OCI-M1 (cell line): ENCODE measurements at places on chromosomes 6 and 20.

DNA sequence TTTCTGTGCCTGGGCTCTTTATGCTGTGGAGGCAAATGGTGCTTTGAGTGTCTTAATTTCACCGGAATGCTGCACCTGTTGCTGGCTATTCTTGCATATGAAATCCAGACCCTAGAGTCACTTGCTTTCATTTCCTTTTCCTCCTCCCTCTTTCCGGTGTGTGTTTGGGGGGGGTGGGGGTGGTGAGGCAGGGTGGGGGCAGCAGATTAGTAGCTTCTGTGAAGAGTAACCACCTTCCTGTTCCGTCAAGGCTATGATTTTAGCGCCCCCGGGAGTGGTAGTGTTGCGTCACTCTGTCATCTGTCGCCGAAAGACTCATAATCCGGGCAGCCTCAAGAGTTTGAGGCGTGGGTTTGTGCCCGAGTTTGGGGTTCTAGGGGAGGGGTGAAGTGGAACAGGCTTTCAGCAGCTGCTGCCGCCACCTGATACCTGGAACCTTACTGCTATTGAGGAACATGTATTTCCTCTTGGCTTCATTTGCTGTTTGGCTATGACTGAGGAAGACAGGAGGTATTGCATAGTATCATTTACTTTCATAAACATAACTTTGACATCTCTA lies 49.1 kb downstream of the UTRN start:
- DNase-seq, result no peak

GRCh38 chr6:117483004-117483644 lies 650 bp downstream of the DCBLD1 start:
- peak; percentile 83 for DNase-seq

DNA sequence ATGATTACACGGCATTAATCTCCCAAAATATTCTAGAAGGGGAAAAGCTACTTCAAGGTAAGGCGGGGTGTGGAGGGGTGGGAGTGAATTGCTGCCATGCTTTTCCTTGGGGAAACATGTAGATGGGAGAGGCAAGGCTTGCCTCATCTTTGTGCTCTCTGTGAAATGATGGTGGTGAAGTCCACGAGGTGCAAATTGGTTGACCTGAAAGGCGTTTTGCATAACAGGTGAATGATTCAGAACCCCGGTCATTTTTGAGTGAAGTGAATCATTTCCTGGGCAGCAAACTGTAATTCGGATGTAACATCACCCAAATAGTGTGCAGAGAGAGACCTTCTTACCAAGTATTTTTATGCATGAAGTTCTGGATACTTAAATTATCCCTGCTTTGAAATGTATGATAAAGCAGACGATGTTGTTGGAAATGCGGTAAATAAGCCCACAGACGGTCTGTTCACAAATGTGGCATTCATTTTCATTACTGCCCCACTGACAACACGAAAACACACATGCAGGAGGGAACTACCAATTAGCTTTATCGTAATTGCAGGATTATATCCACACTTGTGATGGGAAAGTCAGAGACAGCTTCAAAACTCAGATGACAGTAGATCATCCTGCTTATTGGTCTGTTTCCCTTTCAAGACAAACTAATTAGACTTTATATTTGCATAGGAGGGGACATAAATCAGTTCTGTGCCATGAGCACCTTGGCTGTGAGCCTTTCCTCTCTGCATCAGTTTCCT lies 3.0 kb downstream of the CDH4 start:
- no peak for DNase-seq

DNA sequence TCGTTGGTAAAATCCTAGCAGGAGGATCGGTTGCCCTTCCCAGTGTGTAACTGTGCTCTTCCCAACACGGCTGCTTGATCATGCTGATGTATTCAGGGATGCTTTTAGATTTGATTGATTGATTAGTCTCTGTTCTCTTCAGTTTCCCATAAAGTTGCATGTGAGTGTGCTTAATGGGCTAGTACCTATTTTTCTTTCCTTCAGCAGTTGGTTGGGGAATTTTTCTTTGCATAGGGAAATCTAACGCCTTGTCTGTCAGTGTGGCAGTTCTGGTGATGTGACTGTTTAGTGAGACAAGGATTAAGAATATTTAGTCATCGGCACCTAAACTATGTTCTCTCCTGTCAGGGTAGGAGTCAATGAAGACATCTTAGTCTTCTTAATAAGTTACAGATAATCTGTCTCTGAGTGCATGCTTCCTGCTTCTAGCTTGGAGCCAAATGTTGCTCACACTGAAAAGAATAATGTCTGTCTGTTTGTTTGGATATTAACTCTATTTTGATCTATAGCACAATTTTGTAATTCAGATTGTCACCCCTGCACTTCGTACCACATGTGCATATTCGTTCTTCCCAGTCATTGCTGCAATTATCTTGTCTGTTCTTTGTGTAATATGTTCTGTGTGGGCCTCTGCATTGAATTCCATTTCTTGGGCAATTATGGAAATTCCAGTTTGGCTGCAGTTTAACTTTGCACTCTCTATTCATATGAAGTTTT lies 169.9 kb downstream of the EDN1 start:
- no peak for DNase-seq

DNA sequence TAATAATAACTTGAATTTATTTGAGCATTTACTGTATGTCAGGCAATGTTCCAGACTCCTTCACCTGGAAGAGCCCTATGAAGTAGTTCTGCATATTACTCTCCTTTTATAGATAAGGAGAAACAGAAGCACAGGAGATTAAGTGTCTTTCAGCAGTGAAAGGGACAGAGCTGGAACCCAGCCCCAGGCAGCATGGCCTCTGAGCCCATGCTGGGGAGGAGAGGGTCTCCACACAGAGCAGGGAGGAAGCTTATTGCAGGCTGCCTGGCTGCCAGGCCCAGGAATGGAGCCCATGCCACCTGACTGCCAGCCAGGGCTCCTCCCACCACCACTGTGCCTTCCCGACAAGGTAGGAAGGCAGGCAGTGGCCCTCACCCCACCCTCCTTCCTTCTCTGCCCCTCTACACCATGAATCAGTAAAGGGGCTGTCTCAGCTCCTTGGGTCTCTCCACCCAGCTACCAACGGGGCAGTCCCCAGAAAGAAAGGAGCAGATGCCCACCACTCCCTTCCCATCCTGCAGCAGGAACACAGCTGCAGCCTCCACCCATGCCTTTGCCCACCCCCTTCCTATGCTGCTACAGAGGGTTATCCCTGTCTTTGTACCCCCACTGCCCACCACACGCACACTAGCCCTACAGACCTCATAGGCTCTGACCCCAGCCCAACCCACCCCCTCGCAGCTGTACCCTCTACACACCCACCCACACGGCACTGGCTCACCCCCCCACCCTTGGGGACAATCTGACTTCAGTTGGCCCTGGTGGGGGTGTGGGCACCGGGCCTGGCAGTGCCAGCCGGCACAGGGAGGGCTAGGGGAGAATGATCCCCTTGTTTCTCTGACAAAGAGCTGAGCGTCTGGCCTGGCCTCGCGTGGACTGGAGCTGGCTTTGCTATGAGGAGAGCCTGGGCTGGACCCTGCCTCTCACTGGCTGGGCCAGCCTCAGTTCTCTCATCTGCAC lies 41.8 kb downstream of the TFEB start:
- DNase-seq, result no peak

DNA sequence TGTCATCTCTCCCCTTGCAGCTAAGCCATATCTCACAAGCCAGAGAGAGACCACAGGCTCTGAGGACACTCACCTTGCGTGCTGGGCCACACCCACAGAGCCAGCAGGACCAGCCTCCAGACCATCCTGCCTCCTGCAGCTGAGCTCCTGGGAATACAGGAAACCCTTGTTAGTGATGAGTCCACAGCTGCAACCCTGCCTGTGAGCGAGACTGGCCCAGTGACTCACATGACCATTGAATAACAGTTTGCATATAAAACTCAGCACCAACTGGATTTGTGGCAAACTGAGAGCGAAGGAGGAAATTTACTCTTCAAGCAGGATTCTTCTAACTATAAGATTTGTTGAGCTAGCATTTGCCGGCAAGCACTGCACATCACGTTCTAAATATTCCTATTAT lies 3.0 kb downstream of the THBS2 start:
- DNase-seq, result no peak

GRCh38 chr6:157537556-157537955 lies 156.6 kb downstream of the ZDHHC14 start:
- no peak for DNase-seq

DNA sequence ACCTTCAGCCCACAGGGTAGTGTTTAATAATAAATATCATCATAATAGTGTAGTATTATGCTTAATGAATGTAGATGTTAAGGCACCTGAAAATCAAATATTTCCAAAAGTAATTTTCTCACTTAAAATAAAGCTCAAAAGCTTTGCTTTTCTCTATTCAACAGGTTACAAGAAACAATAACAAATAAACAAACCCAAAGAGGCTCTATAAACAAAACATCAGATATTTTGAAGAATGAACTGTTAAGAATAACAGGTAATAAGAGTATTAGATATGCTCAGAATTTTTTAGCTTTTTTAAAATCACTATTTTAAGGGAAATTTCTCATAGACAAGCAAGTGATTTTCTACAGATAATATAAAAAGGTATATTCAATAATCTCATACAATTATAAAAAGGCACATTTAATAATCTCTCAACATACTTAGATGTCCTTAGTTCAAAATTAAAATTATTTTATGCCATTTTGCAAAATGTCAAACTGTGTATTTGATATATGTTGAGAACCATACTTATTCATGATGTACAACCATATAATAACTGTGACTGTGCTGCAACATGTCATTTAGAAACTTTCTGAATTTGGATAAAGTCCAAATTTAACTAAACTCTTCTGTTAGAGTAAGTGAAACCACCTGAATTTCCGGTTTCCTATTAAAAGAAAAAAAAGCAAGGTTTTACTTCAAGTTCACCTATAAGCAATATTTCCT lies 35.8 kb downstream of the PHIP start:
- DNase-seq, result no peak

DNA sequence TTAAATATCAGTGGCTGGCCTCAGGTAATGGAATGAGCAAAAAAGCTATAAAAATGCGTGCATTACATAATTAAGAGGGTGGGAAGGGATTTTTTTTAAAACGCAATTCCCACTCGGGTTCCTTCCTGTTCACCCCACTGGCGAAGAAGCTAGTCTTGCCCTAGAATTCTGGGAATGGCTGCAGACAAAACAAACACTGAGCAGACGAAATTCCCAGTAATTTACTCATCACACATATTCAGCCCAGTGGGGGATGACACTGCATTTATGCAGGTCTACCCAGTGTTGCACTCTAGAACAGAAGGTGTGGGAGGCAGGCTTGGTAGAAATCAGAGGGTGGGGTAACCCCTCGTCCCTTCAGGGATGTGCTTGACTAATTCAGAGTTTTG lies 2695.0 kb upstream of the DEFB115 start:
- DNase-seq, result no peak

GRCh38 chr6:143647732-143648131 lies 30.0 kb upstream of the PHACTR2 start:
- peak; percentile 89 for DNase-seq

- peak; percentile 49 for DNase-seq
Observed at GRCh38 chr6:135261872-135262725, 81.0 kb downstream of the MYB start.

- DNase-seq, result peak; percentile 60
Observed at GRCh38 chr6:44304282-44305199, 8.6 kb downstream of the AARS2 start.

DNA sequence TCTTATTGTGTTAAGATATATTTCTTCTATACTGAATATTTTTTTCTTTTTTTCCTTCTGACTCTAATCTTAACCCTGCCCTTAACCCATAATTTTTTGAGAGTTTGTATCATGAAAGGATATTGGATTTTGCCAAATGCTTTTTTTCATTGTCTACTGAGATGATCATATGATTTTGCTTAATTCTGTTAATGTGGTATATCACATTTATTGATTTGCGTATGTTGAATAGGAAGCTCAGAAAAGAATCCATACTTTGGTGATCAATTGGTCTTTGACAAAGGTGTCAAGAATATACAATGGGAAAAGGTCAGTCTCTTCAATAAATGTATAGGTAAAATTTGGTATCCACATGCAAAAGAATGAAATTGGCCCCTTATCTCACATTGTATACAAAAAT lies 588.8 kb upstream of the ADGRB3 start:
- no peak for DNase-seq

- DNase-seq, result no peak
Observed at GRCh38 chr6:144909753-144910285, 624.7 kb downstream of the UTRN start.

DNA sequence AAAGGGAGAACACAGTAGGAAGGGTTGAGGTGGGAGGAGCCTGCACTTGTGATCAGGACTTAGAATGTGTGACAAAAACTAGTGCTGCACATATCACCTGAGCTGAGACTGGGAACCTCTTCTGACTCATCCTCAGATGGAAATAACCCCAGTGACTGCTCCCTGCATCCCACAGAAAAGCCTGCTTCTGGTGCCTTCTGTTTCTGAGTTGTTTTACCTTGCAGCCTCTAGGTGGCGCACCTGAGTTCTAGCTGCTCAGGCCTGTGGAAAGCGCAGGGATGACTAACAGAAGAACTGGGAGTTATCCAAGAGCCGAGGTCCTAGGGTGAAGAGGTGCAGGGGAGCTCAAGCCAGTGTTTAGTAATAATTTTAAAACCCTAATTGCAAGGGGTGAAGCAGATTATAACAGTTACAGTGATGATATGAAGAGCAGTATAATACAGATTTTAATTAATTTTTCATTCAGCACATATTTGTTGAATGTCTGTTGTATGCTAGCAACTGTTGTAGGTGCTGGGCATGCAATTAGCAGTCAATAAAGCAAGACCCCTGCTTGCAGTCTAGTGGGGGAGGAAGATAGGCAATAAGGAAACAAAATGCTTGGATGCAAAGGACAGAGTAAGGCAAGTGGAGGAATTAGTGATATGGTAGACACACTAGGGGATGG lies 302.5 kb downstream of the DHX35 start:
- peak; percentile 64 for DNase-seq

DNA sequence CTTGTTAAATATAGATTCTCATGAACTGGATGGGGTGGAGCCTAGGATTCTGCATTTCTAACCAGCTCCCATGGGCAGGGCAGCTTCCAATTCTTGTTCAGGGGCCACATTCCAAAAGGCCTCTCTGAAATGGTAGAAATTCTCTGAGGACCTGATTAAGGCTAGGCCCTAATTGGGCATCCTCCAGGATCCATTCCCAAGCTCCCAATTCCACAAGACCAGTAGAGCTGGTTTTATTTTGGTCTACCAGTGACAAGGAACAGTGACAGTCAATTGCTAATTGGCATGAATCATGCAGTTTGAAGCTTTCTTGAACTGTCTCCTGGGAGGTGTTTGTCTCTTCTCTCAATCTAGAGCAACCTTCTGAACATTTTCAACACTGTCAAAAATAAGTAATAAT lies 3.0 kb downstream of the THBD start:
- DNase-seq, result no peak
